ENCODE measurements at places on chromosomes 16 and 17.

GRCh38 chr17:36594626-36595401 lies 3.1 kb downstream of the DHRS11 start:
- DNase-seq: no peak

GRCh38 chr17:69913216-69913615 lies 161.8 kb upstream of the KCNJ16 start:
- DNase-seq: no peak

- no peak for DNase-seq
These were observed 63.4 kb downstream of the DHRS7C start for GRCh38 chr17:9728005-9728404.

DNA sequence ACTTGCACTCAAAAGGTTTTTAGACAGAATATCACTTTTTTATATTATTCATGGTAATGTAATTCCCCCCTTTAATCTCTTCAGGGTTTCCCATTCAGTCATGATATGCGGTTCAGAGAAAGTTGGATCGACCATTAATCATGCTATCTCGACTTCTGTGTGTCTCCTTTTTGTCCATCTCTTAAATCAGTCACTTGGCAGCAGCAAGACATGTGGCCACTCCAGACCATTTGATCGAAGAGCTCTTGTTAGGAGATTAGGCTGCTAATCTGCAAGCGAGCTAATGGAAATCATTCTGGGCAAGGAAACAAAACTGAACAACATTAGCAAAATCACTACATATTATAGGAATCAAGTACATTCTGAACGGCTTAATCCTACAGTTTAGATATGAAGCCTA lies 449.9 kb downstream of the WWOX start:
- DNase-seq: no peak

DNA sequence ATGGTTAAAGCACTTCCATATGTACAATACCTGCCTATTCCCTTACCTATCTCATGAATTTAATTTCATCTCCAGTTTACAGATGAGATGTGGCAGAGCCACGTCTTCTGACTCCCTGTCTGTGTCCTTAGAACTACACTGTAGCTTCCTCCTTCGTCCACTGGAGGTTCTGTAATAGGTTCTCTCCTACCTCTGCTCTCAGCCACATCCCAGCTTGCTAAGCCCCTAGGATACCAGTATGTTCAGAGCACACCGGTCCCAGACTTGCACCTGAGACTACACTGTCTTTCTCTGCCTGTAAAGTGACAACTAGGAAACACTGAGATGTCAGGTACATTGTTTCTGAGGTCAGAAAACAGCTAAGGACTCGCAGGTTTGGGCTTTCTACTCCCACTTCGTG lies 3.8 kb upstream of the RASL10B start:
- DNase-seq: no peak

DNA sequence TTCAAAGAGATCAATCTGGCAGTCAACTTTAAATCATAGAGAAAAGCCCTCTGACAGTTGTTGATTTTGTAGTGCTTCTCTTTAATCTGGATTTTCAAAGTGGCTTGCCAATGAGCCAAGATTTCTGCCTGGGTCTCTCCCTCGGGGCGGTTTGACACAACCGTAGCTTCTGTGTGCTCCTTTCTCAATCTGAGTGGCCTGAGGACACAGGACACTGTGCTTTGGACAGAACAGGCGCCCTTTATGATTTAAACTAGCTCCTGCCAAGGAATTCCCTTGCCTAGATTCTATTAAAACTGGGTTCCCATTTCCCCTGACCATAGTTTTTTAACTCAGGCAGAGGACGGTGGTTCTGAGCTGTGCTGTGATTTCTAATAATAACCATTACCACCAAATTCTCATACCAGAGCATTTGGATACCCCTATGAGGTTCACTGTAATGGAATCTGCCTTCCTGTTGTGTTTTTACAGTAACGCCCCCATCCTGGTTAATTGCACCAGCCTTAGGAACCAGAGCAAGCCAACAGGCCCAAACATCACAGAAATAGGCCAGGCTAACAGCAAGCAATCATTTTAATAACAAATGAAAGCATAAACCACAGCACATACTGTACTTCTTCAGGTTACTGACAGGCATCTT lies 4.0 kb downstream of the ZFHX3 start:
- no peak for DNase-seq

- no peak for DNase-seq
These were observed 247.9 kb downstream of the SEC14L1 start for GRCh38 chr17:77388384-77389306.

- DNase-seq: peak; percentile 43
These were observed 9.5 kb upstream of the FZD2 start for GRCh38 chr17:44547625-44548267.

- DNase-seq: no peak
These were observed 148.1 kb upstream of the HS3ST3A1 start for GRCh38 chr17:13749891-13750235.

DNA sequence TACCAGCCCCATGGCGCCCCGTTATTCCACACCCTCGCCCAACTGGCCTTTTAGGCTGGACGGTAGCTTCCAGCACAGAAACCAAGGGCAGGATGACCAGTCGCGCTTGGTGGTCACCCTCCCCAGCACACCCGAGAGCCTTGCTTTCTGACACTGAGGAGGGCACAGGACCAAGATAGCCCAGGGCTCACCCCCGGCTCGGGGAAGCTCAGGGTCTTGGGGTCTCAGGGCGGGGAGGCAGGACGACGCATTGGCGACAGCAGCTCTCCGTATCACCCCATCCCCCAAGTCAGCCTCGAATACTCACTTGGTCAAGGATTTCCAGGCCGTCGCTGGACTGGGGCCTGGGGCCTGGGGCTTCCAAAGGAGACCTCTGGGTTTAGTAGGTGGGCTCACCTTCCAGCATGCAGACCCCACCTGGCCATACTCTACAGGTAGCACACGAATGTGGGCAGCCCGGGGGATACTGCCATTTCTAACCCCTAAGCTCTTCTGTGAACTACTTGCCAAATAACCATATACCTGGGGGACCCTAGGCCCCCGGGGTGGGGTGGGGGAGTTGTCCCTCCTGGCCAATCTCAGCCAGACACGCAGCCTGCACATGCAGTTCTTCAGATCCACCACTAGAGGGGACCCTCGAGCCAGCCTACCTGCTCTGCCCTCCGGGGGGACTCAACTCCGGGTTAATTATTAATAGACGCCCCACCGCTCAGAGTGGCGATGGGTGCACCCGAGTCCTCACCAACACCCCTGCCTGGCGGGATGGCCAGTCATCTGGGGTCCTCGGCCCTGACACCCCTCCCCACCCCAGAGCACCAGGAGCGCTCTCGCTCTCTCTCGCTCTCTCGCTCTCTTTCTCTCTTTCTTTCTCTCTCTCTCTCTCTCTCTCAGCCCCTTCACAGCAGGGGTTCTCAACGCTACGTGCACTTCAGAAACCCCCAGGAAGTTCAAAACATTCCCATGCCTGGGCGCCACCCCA lies 30.0 kb downstream of the TBC1D16 start:
- DNase-seq: peak; percentile 68

- no peak for DNase-seq
These were observed 67.7 kb downstream of the NDEL1 start for GRCh38 chr17:8503368-8503767.

GRCh38 chr17:47686276-47686635 lies 7.7 kb upstream of the TBKBP1 start:
- DNase-seq: no peak

- DNase-seq: no peak
These were observed 35.1 kb downstream of the GDE1 start for GRCh38 chr16:19486750-19487325.

DNA sequence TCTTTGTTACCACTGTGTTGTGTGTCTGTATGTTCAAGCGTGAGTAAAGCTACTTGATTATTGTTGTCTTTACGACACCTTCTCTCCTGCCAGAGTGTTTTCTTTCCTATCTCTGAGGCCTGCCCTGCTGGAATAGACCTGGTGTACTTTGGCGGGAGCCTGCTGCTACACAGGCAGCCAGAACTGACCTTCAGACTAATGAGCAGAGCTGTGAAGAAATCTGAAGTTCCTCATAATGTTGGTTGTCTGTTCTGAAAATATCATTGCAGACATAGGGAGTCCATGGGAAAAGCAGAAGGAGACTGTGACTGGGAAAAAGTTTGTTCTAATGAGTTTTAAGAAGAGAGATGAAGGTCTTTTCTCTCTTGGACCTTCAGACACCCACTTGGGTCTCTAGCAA lies 9.8 kb downstream of the RHOT1 start:
- DNase-seq: no peak

GRCh38 chr16:63890081-63890480 lies 1231.8 kb downstream of the CDH11 start:
- peak; percentile 99 for DNase-seq

- no peak for DNase-seq
These were observed at the start of gene SNX20 for GRCh38 chr16:50681021-50681885. TSS of gene SNX20 (minus strand) at chr16:50681312. CDS start at chr16:50677526, 3,786 bp downstream.

GRCh38 chr16:28213396-28213795 lies 1.6 kb upstream of the XPO6 start:
- no peak for DNase-seq

DNA sequence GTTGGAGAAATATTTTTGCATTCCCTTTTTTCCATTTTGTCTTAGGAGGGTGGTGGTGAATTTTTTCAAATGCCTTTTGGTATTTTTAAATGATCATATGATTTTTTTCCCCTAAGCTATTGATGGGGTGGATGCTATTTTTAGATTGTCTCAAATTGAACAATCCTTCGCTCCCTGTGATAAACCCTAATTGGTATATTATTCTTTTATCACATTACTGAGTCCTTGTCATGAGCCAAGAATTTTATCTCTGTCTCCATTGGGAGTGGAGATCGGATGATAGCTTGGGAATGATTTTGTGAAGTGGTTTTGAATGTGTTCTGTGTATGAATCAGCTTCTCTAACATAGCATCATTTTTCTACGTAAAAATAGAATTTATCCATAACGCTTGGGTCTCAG lies 15.4 kb downstream of the NECAB2 start:
- DNase-seq: peak; percentile 68

GRCh38 chr17:39679521-39680192 lies 8.2 kb downstream of the PGAP3 start:
- no peak for DNase-seq

DNA sequence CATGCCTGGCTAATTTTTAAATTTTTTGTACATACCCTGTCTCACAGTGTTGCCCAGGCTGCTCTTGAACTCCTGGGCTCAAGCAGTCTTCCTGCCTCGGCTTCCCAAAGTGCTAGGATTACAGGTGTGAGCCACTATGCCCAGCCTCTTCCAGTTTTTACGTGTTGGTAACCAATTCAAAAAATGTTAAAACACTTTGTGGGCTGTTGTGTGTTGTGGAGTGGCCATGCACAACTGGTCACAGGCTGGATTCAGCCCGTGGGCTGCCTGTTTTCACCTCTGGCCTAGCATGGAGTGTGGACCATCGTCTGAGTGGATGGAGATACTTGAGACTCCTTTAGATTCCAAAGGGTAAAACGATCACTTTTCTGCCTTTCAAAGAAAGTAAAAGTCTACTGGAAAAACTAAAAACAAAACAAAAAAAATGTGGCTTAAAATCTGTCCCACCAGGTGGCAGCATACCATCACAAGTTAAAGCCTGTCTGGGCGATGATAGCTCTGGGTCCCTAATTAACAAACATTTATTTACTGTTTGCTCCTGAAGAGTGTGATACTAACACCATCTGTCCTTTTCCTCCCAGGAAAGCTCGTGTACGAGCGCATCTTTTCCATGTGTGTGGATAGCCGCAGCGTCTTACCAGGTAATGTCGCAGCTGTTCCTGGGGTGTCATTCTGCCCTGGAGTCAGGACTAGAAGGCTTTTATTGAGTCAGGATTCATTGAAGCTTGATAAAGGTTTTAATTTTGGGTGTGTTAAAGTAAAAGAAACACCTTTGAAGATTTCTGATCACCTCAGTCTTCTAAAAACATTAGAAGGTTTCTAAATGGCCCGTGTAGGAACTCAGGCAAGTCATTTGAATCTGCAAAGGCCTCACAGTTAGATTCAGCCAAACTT lies 45.8 kb downstream of the VPS35L start:
- peak; percentile 83 for DNase-seq

DNA sequence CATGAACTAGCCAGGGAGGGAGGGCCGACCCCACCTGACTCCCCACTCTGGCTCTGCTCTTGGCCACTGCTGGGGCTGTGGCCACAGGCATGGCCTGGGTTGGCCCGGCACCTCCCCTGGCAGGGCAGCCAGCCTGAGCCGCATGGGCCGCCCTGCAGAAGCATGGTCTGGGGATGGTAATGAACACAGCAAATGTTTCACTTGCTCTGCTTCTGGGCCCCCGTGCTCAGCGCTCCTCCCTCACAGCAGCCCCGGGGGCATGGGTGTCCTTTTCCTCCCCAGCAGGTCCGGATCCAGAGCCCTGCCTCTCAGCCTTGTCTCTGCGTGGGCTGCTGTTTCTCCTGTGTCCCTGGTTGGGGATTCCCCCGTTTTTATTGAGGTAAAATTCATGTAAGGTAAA lies 30.9 kb upstream of the KCNJ12 start:
- no peak for DNase-seq

DNA sequence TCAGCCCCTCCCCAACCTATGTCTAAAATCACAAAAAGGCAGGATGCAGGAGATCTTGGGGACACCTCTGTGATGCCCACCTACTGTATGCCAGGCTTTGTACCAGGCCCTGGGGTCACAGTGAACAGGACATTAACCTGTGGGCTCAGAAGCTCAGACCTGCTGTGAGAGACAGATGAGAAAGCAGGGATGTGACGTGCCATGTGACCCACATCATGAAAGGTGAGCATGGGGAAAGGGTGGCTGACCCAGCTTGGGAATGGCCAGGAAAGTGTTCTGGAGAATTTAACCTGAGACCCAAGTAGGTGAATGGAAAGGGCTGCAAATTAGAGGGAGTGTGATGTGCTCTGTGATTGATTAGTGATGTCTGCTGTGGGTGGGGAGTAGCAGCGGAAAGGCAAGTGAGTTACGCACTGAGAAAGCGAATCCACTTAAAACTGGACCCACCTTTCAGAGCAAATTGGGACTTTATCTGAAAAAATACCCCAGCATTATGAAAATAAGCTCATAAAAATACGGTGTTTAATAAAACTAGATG lies 132.2 kb downstream of the IRF8 start:
- DNase-seq: no peak

DNA sequence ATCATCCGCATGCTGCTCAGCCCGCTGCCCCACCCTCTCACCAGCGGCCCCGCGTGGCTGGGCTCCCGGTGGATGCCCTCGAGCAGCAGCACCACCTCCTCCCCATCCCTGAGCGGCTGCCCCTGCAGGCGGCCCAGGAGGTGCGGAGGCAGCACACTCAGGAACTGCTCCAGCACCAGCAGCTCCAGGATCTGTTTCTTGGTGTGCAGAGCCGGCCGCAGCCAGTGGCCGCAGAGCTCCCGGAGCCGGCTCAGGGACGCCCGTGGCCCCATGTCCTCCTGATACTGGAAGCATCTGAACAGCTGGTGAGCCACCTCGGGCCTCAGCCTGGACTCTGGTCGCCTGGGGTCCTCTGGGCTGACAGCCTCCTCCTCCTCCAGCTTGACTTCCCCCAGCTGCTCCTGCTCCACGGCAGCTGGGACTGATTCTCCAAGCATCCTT lies 6.6 kb downstream of the ZSCAN10 start:
- no peak for DNase-seq

DNA sequence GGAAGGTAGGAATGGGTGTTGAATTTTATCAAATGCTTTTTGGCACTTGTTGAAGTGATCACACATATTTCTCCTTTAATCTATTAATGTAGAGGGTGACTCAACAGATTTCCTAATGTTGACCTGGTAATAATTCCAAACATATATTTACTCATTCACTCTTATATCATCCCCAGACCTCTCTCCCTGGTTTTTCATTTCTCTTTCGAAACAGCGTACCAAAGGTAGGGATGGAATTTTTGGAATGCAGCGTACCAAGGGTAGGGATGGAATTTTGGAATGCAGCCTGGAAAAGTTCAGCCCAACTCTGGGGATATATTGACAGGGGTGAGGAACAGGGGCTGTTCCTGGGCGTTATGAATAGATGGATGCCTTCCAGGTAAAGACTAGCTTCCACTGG lies 7.3 kb downstream of the KIF18B start:
- DNase-seq: no peak
